ENCODE measurements at places on chromosomes 2 and 18.

GRCh38 chr2:95329891-95330793 lies 33.0 kb downstream of the KCNIP3 start:
- DNase-seq: no peak

- no peak for DNase-seq
Observed at GRCh38 chr2:56582570-56582969, 398.8 kb downstream of the CCDC85A start.

GRCh38 chr18:45580127-45580526 lies 35.1 kb upstream of the SLC14A2 start:
- no peak for DNase-seq

- DNase-seq: no peak
Observed at GRCh38 chr18:12990641-12990966, 558 bp upstream of the CEP192 start.

DNA sequence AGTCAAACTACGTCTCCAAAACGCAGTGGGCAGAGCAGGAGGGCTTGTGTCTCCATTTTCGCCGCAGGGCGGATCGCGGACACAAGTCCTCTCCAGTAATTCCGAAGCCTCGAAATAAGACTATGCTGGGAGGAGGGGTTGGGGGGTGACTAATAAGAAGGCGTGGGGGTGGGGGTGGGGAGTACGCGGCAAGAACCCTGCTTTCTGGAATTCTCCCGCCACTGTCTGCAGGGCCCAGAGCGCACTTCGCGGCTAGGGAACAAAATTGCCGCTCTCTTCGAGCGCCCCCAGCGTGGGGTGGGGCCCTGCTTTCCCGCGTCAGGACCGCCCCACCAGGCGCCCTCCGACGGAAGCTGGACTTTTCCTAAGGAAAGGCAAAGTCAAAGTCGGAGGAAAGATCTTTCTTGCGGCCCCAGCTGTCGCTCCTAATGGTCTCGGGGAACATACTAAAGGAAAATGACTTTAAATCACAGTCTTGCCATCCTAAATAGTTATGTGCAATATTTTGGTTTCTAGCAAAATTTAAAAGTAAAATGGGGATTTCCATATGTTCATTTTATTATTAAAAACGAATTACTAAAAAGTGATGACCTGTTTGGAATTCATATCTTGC lies 11.9 kb downstream of the NR4A2 start:
- DNase-seq: peak; percentile 62

- DNase-seq: no peak
Observed at GRCh38 chr2:79275863-79276262, 116.3 kb upstream of the REG3A start.

DNA sequence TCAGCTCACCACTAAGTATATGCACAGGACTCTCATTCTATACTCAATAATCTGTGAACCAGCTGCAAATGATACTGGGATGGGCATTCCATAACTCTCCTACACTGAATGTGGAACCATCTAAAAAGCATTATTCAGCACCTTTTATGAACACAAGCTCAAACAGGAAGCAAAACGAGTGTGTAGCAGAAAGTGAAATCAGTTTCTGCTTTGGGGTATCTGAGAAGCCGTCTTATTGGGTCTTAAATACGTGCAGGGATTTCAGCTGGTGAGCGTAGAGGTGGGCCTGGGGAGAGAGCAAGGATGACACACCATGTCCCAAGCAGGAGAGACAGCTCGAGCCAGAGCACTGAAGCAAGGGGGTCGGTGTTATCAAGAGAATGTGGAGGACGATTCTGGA lies 120.0 kb upstream of the TTN start:
- no peak for DNase-seq

GRCh38 chr2:17599617-17600016 lies 59.1 kb downstream of the VSNL1 start:
- no peak for DNase-seq

GRCh38 chr18:11089931-11090715 lies 59.2 kb downstream of the PIEZO2 start:
- DNase-seq: no peak

- DNase-seq: peak; percentile 80
Observed at GRCh38 chr2:128736689-128737545, 418.2 kb upstream of the HS6ST1 start.

GRCh38 chr18:73717570-73717969 lies 430.1 kb downstream of the FBXO15 start:
- no peak for DNase-seq

DNA sequence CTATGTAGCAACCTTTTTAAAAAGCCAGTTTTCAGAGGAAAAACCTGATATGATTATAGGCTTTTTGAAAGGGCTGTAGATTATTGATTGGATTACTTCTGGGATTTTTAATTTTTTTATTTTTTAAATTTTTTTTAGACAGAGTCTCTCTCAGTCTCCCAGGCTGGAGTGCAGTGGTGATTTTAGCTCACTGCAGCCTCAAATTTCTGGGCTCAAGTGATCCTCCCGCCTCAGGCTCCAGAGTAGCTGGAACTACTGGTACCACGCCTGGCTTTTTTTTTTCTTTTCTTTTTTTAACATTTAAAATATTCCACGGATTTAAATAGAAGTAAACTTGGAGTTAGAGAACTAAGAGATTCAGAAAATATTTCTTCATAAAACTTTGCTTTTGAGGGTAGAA lies 1.2 kb downstream of the MRPL19 start:
- no peak for DNase-seq

- DNase-seq: no peak
Observed at GRCh38 chr18:32267463-32267862, 77.6 kb downstream of the MEP1B start.

- no peak for DNase-seq
Observed at GRCh38 chr2:127125821-127126220, 18.9 kb upstream of the BIN1 start.

- peak; percentile 85 for DNase-seq
Observed at GRCh38 chr2:217835931-217836891, 166.6 kb downstream of the TNS1 start.

GRCh38 chr2:75090770-75091515 lies 108.4 kb downstream of the TACR1 start:
- no peak for DNase-seq

GRCh38 chr2:99153921-99154604 lies 679 bp downstream of the TSGA10 start:
- no peak for DNase-seq

GRCh38 chr18:80104364-80104779 lies 4.7 kb upstream of the ADNP2 start:
- DNase-seq: no peak

GRCh38 chr18:2513616-2514015 lies 57.7 kb downstream of the METTL4 start:
- no peak for DNase-seq

DNA sequence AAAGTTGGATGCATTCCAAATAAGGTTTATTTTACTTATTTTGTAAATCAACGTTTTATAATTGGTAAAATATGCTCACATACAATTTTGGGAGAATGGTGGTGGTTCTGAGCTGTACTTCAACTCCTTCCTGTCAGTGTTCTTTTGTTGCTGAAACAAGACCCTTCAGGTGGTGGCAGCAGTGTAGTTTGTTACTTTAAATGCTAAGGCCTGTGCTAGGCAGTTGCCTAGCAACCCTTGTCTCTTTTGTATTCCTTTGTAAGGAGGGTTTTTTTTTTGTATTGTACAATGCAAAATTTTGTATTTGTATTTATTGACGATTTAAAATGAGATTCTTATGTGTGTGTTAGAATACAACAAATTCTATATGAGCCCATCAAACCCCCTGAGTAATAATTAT lies 166.0 kb upstream of the FAM98A start:
- DNase-seq: no peak

DNA sequence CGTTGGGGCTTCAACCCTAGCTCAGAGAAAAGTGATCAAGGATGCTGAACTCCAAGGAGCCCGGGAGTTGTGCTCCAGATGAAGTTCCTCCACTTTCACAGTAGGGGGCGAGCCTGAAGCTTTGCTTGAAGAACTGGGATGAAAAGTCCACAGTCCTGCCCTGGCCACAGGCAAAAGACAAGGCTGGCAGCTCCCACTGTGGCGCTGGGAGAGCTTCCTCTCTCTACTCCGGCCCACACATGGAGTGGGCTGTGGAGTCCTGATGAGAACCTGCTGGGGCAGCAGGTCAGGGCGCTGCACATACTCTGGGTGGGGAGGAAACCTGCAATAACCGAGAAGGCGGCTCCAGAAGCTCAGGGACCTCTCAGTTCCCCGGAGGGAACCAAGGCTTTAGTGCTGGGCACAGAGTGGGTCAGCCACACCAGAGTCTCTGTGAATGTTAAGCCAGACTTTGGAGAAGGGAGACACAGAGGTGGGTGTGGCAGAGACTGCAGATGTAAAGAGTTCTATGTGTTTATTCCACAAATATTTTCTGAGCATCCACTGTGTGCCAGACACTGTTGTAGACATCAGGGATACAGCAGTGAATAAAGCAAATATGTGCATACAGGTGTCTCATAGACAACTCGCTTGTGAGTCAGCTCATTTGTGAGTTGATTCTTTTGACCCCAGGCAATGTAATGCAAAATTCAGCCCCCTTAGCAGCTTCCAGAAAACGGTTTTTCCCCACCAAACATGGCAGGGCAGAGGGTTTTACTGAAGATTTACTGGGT lies 48.0 kb upstream of the MRPL33 start:
- peak; percentile 72 for DNase-seq

DNA sequence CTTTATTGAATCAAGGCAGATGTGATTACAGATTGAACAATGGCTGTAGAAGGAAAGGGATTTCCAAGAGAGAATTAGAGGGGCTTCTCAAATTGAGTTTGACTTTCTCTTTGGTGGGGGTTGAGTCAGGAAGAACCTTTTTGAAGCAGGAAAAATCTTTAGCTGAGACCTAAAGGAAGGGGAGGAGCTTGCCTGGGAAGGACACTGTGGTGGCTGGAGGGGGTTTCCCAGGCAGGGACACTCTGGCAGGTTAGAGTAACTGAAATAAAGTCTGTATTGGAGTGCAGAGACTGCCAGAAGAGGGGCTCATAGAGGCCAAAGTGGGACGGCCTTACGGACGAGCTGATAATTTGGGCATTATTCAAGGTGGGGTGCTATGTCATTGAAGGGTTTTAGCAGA lies 69.3 kb downstream of the NEDD4L start:
- no peak for DNase-seq

DNA sequence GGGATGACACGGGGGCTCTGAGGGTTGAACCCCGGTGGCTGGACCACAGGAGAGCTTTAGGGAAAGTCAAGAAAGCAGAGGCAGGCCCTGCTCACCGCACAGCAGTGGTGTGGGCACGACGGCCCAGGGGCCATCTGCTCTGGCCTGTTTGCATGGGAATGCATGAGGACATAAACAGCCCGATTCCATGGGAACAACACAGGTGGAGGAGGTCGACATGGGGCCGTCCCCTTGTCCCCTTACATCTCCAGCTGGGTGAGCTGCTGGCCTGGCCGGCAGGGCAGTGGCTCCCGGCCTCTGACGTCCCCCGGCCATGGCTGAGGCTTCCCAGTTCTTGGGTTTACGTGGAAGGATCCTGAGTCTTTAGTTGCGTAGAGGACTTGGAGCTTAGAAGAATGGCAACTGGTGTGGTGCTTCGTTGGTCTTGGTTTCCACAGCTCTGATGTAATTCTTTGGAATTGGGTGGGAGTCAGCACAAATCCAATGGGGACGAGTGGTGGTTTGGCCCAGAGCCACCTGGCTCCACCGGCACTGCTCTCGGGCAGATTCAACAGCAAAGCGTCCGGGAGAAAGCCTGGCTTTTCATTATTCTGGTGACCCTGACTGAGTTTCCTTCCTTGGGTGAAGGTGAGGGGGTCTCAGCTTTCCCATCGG lies 98.3 kb upstream of the HDAC4 start:
- peak; percentile 86 for DNase-seq

DNA sequence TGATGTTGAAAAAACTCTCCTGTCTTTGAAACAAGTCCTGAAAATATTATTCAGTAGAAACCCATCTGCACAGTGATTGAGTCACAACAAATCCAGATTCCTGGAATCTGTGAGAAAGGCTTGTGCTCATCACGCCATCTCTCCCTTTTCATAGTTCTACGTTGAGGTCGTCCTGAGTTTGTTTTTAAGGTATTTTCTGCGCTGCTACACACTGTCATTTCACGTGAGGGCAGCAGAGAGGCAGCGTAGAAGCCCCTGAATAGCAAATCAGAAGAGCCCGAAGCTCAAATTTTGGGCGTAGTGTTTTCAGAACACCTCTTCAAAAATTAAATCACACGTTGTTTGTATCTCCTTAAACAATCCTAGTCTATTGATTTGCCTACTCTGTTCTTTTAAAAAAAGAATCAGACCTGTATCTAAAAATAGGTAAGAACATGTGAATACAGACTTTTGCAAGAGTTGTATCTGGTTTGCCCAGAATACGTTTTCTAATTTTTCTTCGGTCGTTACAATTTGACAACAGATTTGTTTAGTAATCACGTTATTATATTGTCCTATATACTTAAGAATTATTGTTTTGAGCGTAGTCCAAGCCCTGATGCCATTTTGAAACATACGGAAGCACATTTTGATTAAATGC lies 61.6 kb upstream of the SLC38A11 start:
- no peak for DNase-seq

GRCh38 chr2:47046271-47046670 lies 108.8 kb downstream of the STPG4 start:
- DNase-seq: no peak

GRCh38 chr18:33532978-33533377 lies 45.0 kb upstream of the ASXL3 start:
- no peak for DNase-seq

GRCh38 chr2:106124106-106124756 lies 69.9 kb downstream of the UXS1 start:
- DNase-seq: no peak

- no peak for DNase-seq
Observed at GRCh38 chr2:19435815-19436214, 77.4 kb upstream of the OSR1 start.

DNA sequence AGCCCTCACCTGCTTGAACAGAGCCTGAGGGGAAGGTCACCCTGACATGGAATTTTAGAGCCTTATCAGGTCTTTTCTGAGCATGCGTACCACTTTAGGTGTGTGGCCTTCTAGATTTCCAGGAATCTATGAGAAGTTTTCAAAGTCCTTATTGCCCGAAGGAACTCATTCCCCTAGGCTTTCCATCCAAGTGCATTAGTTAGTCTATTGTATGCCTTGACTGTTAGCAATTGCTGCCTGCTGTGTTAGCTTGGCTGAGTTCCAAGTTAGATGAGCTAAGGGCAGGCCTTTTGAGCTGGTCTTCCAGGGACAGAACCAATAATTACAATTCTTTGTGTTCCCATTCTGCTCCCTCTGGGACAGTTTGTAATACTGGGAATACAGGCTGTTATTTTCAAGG lies 30.8 kb upstream of the PUM2 start:
- DNase-seq: no peak

- DNase-seq: no peak
Observed at GRCh38 chr18:57856557-57857280, 53.6 kb upstream of the ATP8B1 start.

- no peak for DNase-seq
Observed at GRCh38 chr2:168654705-168655104, 147.7 kb upstream of the NOSTRIN start.

DNA sequence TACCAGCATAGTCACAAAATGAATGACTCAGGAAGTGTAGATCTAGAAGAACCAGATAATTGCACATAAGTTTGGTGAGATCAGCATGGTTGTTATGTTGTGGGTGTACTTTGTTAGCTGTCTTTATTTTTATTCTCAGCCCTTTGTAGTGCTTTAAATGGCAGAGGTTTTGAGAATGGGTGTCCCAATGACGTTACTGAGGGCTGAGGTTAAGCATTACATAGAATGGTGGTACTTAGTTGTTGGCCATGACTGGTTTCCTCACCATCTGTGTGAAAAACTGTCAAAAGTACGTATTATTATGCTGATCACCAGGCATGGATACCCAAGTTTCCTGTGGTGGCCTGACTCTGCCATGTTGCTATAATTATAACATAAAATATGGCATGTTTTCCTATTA lies 165.8 kb downstream of the UBE2E3 start:
- DNase-seq: no peak

- no peak for DNase-seq
Observed at GRCh38 chr2:53317861-53318260, 449.7 kb upstream of the CHAC2 start.

GRCh38 chr18:36756242-36756641 lies 72.6 kb downstream of the TPGS2 start:
- DNase-seq: no peak
